ENCODE measurements at places on chromosomes 3 and 15.

- DNase-seq: no peak
Observed at GRCh38 chr3:5768281-5768945, 580.9 kb downstream of the EDEM1 start.

DNA sequence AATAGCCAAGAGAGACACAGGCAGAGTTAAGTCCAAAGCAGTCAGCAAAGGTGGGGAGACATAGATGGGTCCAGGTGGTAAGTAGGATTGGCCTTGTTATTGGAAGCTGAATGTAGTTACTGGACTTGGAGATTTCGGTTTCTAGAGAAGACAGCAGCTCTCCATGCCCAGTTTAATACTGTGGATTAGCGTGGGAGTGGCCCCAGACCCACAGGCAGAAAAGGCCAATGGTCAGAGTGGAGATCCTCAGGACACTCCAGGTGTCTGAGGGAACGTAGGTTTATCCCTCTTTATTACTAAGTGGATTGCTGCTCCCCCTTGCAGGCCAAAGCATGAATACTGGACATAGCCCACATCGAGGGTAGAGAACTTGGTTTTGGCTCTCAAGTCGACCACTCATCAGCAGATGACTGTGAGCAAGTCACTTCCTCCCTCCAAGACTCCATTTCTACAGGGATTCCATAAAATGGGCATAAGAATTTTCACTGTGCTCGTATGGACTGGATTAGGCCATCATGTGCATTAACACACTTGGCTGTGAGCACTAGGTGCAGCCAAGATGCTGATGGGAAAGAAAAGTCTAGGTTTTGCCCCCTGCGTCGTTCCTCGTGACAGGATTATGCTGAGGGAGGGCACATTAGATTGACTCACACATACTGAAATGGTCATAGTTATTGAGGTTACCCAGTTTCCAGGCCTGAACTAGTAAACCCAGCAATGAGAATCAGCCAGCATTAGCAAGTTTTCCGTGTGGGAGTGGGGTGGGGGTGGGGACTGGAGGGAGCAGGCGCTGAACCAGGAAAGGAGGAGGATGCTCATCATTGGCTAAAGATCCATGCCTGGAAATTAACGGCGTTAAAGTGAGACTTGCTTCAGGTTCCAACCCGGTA lies 225.2 kb upstream of the TPRG1 start:
- DNase-seq: no peak

DNA sequence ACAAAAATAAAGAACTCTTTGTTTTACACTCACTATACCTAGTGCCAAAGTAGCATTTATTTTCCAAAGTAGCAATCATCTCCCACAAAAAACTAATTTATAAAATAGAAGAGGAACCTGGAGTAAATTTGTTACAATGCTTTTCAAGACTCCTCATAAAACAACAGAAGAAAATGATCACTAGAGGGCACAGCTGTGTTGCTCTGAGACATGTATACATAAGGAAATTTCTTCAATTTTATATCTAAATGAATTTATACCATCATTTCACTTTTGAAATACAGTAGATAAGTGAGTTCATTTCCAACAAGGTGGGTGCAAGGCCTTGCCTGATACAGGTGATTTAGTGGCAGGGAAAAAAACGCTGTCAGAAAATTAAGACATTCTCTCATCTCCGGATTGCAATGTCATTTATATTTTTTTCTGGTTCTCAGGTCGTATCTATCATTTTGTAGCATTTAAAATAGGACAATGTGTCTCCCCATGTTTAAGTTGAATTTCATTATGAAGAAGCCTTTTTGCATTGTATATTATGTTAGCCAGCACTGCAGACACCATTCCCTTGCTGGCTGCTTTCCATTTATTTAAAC lies 25.3 kb upstream of the ARHGEF26 start:
- DNase-seq: no peak

- DNase-seq: no peak
Observed at GRCh38 chr3:190008432-190008831, 112.3 kb downstream of the P3H2 start.

DNA sequence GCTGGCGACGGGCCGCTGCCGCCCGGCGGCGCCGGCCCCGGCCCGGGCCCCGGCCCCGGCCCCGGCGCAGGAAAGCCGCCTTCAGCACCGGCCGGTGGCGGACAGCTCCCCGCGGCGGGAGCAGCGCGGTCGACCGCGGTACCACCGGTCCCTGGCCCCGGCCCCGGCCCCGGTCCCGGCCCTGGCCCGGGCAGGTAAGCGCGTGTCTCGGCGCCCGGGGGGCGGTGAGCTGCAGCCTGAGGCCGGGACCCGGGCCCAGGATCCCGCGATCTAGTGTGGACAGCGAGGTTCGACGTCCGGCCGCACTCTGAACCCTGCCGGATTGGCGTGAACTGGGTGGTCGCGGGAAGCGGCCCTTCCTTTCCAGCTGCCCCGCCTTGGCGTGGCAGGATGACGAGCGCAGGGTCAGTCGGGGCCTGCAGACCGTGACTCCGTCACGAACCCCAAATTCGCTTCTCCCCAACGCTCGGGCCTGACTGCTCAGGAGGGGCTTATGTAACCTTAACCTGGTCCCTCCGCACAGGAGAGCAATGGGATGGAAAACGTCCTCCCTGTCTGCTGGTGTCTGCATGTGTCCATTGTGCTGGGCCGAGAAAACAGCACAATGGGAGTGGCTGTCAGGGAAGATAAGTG lies 472 bp downstream of the BSN start:
- no peak for DNase-seq

DNA sequence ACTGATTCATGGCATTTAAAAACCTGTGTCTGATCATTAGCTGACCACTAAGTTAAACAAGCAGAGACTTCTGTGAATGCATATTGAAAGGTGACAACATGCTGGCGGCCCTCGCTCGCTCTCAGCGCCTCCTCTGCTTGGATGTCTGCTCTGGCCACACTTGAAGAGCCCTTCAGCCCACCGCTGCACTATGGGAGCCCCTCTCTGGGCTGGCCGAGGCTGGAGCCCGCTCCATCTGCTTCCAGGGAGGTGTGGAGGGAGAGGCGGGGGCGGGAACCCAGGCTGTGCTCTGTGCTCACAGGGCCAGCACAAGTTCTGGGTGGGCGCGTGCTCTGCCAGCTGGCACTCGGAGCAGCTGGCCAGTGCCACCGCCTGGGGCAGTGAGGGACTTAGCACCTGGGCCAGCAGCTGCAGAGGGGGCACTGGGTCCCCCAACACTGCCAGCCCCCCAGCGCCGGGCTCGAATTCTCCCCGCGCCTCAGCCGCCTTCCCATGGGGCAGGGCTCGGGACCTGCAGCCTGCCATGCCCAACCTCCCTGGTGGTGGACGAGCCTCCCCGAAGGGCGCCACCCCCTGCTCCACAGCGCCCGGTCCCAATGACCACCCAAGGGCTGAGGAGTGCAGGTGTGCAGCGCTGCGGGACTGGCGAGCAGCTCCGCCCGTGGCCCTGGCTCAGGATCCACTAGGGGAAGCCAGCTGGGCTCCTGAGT lies 252.4 kb downstream of the ZIC4 start:
- DNase-seq: no peak

GRCh38 chr3:25035526-25035925 lies 392.5 kb upstream of the RARB start:
- DNase-seq: no peak

GRCh38 chr15:83322061-83322460 lies 37.6 kb upstream of the BNC1 start:
- DNase-seq: no peak

GRCh38 chr3:124887177-124887931 lies at the start of gene ITGB5:
TSS of gene ITGB5 (minus strand) at chr3:124887365. CDS start at chr3:124887000, 365 bp downstream.
- no peak for DNase-seq

- no peak for DNase-seq
Observed at GRCh38 chr3:88301273-88301995, 151.7 kb downstream of the C3orf38 start.

- DNase-seq: no peak
Observed at GRCh38 chr15:99717161-99718009, 15.9 kb downstream of the LYSMD4 start.

DNA sequence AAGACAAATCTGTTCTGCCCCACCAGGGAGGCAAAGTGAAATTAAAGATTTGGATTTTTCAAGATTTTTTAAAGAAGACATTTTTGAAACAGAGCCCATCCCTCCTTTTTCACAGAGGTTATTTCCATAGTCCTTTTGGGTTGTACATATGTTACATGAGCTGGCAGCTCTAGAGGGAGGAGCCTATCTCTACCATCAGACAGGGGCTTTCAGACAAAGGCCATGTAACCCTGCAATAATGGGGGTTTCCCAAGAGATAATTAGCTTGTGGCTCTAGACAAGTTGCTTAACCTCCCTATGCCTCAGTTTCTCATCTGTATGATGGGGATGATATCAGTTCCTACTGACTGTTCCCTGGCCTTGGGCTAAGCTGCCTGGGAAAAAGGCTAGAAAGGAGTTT lies 8.0 kb upstream of the TBC1D21 start:
- no peak for DNase-seq

- DNase-seq: no peak
Observed at GRCh38 chr15:63997715-63998442, 48.4 kb downstream of the DAPK2 start.

- DNase-seq: no peak
Observed at GRCh38 chr15:25171111-25171811, 216.5 kb downstream of the SNRPN start.

DNA sequence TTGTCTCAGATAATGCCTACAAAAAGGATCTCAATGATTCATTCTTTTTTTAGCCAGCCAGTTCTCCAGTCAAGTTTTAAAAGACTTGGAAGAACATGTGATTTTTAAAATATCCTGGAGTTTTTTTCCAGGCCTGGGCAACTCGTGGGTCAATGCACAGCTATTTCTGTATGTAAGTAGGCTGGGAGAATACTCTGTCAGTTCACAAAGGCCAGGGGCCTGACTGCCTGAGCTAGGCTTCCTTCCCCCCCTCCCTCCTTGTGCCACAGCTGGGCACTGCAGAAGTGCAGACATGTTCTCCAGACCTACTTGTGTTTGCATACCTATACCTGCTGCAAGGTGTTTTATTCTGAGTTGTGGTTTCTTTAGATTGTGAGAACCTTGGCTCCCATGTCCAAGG lies 43.7 kb downstream of the CTDSPL start:
- DNase-seq: no peak

DNA sequence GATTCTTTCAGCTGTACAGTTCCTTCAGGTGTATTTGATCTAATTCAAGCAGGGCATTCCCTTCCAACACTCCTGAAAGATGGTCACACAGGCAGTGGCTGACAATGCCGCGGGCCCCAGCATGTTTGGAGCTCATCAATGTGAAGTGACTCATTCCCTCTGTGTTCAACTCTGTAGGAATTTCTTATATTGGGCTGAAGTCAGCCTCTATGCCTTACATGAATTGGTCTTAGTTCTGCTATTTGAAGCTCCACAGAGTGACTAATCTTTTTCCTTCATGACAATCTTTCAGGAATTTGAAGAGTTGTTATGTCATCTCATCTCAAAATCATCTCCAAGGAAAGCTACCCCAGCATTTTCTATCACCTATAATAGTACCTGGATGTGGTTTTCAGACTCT lies 142.5 kb upstream of the C2CD4B start:
- DNase-seq: no peak

DNA sequence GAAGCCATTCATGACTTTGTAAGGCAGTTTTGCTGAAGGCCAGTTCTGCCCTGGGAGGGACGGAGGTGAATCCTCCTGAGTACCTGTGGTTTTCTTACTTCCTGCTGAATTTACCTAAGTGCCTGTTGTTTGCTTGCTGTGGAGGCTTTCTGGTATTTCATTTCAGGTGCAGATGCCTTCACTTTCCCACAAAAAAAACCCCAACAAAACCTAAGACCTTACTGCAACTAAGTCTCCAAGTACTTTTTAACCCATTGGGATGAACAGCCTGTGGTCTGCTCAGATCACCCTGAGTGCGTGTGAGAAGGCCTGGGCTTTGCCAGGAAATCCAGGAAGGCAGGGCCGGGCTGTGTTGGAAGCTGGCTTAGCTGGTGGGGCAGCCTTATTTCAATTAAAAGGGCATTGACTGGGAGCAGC lies 65.3 kb downstream of the IGF1R start:
- DNase-seq: no peak

DNA sequence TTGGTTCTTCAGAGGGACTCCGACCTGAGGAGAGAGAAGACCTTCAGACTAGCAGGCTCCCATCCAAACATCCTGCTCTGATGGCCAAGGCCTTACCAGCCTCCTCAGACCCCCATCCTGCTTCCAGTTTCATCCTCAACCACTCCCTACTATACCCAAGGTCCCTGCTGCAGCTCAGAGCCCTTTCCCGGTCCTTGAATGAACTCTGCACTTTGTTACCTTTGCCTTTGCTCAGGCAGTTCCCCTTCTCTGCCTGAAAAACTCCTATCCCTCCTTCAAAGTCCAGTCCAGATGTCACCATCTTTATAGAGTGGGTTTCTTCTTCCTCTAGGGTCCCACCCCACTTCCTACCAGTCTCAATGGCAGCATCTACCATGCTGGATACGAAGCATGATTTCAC lies 13.1 kb downstream of the EFCAB12 start:
- no peak for DNase-seq

DNA sequence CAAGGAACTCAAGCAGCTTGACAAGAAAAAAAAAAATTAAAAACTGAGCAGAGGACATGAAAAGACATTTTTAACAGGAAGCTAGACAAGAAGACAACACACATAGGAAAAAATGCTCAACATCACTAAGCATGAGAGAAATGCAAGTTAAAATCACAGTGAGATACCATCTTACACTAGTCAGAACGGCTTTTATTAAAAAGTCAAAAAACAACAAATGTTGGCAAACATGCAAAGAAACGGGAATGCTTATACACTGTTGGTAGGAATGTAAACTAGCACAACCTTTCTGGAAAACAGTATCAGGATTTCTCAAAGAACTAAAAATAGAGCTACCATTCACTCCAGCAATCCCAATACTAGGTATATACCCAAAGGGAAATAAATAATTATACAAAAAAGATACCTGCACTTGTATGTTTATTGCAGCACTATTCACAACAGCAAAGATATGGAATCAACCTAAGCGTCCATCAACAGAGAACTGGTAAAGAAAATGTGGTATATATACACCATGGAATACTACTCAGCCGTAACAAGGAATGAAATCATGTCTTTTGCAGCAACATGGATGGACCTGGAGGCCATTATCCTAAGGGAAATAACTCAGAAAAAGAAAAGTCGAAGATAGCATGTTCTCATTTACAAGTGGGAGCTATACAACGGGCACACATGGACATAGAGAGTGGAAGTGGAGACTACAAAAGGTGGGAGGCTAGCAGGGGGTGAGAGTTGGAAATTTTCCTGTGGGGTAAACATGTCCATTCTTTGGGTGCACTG lies 5.2 kb downstream of the GOLIM4 start:
- no peak for DNase-seq

DNA sequence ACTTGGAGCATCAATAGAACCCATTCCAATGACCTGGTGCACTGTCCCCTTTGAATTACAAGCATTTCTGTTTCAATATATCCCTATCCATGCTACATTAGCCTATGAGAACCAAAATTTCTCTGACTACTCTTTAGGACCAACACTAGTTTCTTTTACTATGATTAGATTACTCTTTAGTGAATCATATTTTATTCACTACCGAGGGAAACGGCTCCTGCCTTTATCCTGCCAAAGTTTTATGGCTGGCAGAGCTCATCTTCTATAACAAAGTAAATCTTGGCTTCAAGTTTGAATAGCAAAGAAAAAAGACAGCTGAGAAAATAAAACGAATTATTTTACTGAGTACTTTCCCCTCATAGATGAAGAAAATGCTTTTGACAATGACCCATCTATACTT lies 120.9 kb downstream of the SLC9A9 start:
- no peak for DNase-seq

- DNase-seq: no peak
Observed at GRCh38 chr3:31402117-31402516, 130.6 kb upstream of the STT3B start.

GRCh38 chr3:28242519-28242918 lies 1.1 kb downstream of the CMC1 start:
- DNase-seq: no peak

GRCh38 chr3:47974974-47975470 lies 41.2 kb downstream of the MAP4 start:
- DNase-seq: no peak

All from NCI-H1694 treated with DMSO at 0.1 percent for 48 hours (cell line).